Stimulated activated CD4-positive, alpha-beta T cell treated with anti-CD3 and anti-CD28 coated beads, Interleukin-4, amount 100 ng/mL, for 1 hour (primary cell): ENCODE measurements at places on chromosomes 5 and 9.
A peak's percentile ranks its signal among the peaks of the same experiment; 100 is the strongest.

GRCh38 chr5:153400931-153401330 is 89.5 kb upstream of the GRIA1 start:
- no peak for DNase-seq

DNA sequence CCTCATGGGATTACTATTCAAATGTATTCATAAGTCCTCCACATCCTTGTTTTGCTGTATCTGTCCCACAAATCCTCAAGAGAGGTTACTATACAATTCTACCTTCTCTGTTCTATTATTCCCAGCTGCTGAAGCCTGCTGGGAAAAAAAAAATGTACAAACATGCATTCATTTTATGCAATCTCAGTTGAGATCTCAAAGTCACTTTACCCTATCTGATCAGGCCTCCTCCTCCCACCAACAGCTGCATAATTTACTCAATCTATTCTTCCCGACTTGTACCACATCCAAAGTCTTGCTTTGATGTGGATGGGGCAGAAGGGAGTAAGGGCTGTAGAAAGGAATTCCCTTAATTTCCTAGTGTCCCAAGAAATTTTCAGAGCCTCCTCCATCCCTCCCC is 28.6 kb downstream of the PSIP1 start:
- DNase-seq: no peak

DNA sequence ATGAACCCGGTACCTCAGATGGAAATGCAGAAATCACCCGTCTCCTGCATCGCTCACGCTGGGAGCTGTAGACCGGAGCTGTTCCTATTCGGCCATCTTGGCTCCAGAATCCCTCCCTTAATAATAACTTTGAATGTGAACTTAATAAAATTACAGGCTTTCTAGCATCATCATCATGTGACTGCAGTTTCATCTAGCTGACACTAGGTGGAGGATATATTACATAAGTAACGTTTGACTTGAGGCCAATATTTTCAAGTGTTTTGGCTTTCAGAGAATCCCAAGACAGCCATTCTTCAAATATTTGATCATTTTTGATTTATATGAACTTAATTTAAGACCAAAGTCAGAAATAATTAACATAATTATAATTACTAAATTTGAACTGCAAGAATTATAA is 474.9 kb upstream of the CDH10 start:
- no peak for DNase-seq

- no peak for DNase-seq
These were observed 74.8 kb upstream of the ZNF622 start for GRCh38 chr5:16540421-16540820.

- no peak for DNase-seq
These were observed 318.7 kb upstream of the IRX1 start for GRCh38 chr5:3276896-3277295.

- peak; percentile 74 for DNase-seq
These were observed 18.7 kb downstream of the LCP2 start for GRCh38 chr5:170278611-170279458.
